NCI-H1930 (cell line): ENCODE measurements at places on chromosomes 12 and 14.

- no peak for DNase-seq
These were observed 152.2 kb downstream of the SLC15A4 start for GRCh38 chr12:128671528-128672042.

DNA sequence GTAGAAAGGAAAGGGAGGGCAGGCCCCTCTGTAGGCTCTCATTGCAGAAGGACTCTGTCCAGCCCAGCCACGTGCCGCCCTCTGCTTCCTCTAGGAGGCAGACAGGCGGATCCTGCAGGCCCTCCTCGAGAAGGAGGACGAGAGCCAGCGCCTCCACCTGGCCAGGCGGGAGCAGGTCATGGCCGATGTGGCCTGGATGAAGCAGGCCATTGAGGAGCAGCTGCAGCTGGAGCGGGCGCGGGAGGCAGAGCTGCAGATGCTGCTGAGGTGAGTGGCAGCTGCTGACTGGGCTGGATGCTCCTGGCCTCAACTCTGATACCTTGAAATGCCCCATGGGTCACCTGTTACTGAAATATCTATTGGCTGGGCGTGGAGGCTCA, 10.9 kb downstream of the TCHP start:
- no peak for DNase-seq

DNA sequence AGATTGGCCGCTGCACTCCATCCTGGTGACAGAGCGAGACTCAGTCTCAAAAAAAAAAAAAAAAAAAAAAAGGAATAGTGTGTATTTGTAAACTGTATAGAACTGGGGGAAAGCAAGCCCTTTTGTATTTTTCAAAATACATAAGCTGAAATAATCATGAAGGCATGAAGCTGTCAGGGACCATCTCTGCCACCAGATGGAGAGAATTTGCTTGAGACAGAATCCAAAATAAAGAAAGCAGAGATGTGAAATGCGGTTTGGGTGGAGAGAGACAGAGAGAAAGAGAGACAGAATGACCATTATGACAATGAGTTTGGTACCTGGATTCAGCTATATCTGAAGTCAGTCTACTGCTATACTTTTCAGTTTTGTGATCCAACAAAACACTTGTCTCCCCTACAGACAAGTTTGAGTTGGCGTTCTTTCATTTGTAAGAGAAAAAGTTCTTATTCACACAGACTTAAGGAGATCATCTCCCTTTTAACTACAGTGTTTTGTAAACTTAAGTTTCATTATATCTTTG, 155.7 kb upstream of the LRIG3 start:
- DNase-seq = no peak

GRCh38 chr12:124474709-124475108, 92.7 kb downstream of the NCOR2 start:
- DNase-seq = no peak

DNA sequence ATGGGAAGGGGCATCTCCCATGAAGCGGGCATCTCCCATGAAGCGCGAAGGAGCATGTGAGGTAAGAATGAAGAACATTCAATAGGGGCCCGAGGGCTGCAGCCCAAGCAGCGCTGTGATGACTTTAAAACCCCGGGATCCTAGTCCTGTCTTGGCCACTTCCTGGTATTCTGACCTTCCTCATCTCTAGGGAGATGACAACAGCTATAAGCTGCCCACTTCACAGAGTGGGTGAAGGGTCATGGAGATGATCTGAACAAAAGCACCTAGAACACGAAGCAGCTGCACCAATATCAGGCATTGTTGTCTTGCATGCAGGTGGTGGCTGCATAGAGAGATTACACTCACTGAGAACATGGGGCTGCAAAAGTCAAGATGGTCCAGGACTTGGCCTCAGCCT, 64.5 kb downstream of the SPTB start:
- DNase-seq = no peak

DNA sequence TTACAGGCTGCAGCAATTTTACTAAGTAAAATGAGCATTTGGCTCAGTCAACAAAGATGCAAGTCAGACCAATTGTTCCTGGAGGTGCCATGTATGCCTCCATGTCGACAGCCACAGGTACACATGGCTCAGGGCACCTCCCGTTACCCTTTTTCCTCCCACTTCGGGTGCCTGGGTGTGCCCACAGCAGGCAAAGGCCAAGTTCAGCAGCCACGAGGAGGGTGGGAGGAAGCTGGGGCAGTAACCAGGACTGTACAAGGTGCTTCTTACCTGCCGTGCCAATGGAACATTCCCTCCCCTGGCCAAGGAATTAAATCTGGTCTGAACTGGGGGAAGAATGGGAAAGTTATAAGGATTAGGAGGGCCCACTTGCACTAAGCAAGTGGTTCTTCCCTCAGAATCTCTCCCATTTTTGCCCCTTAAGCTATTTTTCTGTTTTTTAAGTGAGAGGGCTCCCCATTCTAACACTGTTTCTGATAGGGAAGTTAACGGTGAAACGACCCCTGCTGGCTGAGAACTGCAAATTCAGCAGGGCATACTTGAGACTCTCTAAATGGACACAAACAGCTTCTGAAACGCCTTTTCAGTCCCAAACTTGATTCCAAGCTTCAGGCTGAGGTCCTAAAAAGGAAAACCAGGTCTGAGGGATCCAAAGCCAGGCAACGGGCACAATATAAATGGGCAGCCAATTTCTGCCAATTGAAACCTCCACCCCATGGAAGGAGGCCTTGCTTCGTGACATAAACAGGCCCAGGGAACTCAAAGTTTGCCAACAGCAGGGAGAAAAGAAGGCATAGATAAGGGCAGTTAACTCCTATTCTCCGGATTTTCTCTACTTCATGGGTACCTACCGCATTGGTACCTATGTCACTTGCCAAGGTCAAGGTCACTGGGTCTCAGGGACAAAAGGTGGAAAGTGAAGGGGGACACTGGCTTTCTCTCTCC, 24.8 kb downstream of the CLECL1 start:
- DNase-seq = peak; percentile 6

DNA sequence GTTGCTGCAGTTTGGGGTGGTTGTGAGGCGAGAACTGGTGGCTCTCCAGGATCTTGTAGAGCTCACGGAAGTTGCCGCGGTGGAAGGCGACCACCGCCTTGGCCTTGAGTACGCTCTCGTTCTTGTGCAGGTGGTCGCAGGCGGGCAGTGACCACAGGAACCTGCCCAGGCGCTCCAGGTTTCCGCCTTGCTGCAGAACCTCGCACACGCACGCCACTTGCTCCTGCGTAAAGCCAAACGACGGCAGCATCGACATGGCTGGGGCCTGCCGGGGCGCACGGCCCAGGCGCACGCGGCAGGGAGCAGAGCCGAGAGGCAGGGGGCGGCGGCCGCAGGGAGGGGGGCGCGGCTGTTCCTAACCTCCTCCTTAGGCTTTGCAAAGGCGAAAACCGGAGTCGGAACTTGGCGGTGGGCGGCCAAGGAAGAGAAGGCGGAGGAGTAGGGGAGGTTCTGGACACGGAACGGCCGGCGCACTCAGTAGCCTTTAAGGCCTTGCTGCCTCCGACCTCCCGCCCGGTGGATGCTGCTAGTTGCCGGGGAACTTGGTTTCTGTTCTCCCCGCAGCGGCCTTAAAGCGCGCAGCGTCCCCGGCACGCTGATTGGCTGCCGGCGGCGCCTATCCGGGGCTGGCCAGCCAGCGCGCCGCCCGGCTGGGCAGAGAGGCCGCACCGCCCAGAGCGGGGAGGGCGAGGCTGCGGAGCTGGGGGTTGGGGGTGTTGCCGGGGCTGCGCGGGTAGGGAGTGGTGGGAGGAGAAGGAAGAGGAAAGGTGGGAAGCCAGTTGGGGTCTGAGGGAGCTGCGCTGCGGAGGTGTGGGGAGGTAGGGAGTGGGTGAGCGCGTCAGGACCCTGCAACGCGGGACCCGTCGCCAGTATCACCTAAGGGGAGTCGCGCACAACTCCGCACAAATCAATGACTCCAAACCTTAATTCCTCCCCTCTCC, at the start of gene SIX1:
Gene SIX1 (minus strand): TSS at position 544 of the 941 bp plus-strand sequence. CDS start 288 bp downstream, at position 256.
- peak; percentile 78 for DNase-seq

- DNase-seq = no peak
These were observed 168.7 kb downstream of the GALC start for GRCh38 chr14:87824266-87824665.

- no peak for DNase-seq
These were observed 13.0 kb downstream of the ZFP36L1 start for GRCh38 chr14:68779761-68780323.

GRCh38 chr14:66425402-66425801, 60.8 kb upstream of the CCDC196 start:
- DNase-seq = no peak

- no peak for DNase-seq
These were observed 51.7 kb downstream of the TMEM30B start for GRCh38 chr14:61229475-61229888.

- DNase-seq = no peak
These were observed 324.1 kb downstream of the C12orf75 start for GRCh38 chr12:105654606-105655005.

DNA sequence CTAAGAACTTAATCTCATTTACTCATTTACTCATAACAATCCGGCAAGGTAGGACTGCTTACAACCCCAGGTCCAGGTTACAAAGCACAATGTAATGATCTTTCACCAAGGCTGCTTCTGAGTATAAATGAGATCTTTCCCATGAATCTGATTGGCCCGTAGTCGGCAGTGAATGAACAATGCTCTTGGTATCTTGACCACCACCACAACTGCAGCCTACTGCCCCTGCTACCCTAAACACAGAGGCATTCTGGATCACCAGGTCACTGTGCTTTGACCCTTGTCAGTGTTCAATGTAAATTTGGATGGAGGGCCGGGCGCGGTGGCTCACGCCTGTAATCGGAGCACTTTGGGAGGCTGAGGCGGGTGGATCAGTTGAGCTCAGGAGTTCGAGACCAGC, 15.9 kb downstream of the FAM181A start:
- no peak for DNase-seq

- DNase-seq = no peak
These were observed 649 bp upstream of the SALL2 start for GRCh38 chr14:21526672-21527317.

- DNase-seq = no peak
These were observed 83.9 kb upstream of the NTF3 start for GRCh38 chr12:5348057-5348456.
